ENCODE measurements at places on chromosomes 1 and 21. TPM values are rescaled to one million over a fixed set of nuclear protein-coding genes. Genes with fewer than 3 reads are reported as not detected.
A peak's percentile ranks its signal among the peaks of the same experiment; 100 is the strongest.

- no peak for DNase-seq
Measured at GRCh38 chr1:92957030-92957734, 4.1 kb downstream of the DIPK1A start.

- DNase-seq, result peak; percentile 86
Measured at GRCh38 chr1:67019600-67020136, 34.3 kb downstream of the SLC35D1 start.

DNA sequence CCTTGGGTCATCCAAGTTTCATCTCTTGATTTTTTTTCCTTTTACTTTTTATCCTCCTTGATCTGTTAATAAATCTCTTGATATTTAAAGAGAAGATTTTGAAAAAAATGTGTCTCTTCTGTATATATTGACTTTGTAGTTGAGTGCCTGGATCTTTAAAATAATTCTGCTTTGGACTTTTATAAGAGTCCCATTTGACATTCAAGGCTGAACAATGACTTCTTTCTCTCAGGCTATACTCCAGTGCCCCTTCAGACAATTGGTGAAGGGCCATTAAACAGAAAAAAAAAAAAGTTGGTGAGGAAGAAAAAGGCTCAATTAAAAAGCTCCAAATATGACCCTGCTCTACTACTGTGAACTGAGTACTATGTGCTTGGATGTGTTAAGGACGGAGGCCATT is 40.9 kb upstream of the CITED4 start:
- DNase-seq, result peak; percentile 47

GRCh38 chr1:30225357-30225756 is 498.0 kb downstream of the MATN1 start:
- no peak for DNase-seq

GRCh38 chr1:93552741-93553455 is 105.0 kb downstream of the FNBP1L start:
- DNase-seq, result no peak

GRCh38 chr1:203425663-203425975 is 50.0 kb upstream of the PRELP start:
- DNase-seq, result peak; percentile 36

DNA sequence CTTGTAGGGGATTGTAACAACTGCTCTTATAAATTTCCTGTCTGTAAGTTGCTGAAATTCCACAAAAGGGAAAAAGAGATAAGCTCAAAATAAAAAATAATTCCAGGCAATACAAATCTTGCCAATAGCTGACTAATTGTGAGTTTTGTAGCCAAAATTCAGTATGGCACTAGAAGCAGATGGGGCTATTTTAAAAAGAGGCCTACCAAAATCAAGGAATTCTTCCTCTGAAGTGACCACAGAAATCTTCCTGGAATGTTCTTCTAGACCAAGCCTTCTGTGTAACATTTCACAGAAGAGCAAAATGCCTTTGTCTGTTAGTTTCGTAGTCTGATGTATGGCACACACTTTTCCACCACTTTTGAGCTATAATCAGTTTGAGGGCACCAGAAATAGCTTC is 127.6 kb downstream of the CYYR1 start:
- DNase-seq, result no peak

DNA sequence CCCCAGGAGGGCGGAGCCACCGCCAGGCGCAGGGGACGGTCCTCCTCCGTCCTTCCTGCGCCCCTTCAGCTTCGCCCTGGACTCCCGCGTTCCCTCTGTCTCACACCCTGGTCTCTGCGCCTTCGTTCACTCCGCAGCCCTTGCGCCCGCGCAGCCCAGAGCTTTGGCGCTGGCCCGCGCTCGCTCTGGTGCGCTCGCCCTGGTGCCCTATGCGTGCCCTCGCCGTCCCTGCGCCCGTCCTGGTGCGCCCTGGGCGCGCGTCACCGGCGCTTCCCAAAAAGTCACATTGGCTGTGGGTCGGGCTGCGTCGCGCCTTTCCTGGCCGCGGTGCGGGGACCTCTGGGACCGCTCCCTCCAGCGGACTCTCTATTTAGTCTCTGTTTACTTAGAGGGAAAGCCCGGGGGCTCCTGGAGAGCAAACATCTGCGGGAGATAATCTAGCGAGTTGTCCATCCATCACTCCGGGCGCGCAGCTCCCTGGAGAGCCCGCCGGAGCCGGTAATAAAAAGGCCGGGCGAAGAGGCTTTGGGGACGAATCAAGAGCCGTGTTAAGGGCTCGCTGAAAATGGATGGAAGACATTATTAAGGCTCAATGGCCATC is 178.6 kb downstream of the PRDM16 start:
- no peak for DNase-seq

Gene LYPD8
- 2.6 TPM for total RNA-seq
